ENCODE measurements at places on chromosomes 3 and 15.

DNA sequence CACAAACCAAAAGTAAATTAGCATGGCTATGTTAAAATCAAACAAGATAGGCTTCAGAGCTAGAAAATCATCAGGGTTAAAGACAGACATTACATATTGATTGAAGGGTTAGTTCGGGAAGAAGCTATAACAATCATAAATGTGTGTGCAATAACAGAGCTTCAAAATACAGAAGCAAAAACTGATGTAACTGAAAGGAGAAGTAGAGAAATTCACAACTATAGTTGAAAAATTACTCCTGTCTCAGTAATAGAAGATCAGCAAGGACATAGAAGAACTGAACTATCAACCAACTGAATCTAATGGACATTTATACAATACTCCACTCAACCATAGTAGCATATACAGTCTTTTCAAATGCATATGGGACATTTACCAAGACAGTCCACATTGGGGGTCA lies 59.4 kb downstream of the MCTP2 start:
- DNase-seq = no peak

DNA sequence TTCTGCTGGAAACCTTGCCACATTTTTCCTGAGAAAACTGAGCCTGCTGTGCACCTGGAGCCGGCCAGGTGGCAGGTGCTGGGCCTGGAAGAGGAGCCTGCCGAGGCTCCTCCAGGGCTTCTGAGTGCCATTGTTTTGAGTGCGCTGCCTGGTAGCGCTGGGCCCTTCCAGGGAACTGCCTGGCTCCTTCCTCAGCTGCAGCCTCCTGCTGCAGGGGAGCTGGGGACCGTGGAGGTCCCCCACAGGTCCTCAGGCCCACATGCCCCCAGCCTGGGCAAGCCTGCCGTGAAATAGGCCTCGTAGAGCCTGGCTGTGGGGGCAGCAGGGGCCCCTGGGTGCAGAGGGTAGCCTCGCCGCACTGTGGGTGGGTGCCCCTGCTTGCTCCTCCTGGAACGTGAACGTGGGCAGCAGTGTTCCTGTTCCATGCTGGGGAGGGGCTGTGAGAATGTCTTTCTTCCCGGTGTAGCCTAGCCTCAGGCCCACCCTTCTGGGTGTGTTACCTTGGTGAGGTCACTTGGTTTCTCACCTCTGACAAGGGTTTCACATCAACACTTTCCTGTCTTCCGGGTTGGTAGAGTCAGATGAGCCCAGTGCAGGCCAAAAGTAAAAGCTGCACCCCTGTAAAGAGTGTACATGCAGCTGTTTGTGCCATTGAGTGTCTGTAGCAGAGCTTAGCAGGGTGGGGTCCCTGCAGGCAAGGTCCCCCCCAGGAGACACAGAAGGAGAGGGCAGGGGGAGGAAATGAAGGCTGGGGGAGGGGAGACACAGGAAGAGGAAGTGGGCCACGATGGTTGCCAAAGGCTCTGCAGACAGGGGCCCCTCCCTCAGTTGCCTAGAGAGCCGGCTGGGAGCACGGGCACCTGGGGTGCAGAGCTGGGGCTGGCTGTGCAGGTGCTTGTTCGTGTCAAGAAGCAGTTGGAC lies 34.5 kb downstream of the KLF13 start:
- no peak for DNase-seq

GRCh38 chr15:48905847-48906246 lies 27.9 kb downstream of the EID1 start:
- DNase-seq = no peak

- no peak for DNase-seq
Observed at GRCh38 chr3:181330821-181331563, 341.5 kb upstream of the DNAJC19 start.

DNA sequence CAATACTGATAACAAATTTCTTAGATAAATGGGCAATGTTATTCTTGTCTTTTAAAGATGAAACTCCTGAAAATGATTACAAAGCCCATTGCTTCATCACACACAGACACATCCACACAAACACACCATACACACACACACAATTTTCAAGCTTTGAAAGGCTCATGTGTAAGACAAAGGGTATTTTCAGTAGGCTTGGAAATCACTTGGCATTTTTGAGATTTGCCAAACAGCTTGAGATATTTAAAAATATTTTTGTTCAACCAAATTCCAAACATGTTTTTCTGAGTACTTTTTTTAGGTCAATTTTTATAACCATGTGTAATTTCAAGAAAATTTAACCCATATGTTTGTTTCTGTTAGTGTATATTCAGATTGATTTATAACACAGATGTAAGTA lies 283.7 kb downstream of the ROBO2 start:
- DNase-seq = no peak

DNA sequence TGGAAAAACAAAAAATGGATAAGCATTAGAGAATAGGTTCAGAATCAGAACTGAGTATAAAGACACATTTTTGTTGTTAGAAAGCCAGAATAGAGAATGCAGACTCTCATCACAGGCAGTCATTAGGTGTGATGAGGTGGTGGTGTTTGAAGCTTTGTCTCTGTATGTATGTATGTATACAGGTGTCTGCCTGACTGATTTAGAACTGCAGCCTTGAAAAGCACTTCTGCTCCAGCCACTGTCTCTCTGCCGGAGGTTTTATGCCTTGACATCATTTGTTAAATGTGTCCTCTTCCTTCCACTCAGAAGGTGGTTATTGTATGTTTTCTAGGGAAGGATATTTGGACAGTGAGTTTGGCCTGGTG lies 80.7 kb upstream of the ZBED2 start:
- DNase-seq = no peak

GRCh38 chr15:90143166-90143655 lies 40.9 kb upstream of the IDH2 start:
- peak; percentile 37 for DNase-seq

DNA sequence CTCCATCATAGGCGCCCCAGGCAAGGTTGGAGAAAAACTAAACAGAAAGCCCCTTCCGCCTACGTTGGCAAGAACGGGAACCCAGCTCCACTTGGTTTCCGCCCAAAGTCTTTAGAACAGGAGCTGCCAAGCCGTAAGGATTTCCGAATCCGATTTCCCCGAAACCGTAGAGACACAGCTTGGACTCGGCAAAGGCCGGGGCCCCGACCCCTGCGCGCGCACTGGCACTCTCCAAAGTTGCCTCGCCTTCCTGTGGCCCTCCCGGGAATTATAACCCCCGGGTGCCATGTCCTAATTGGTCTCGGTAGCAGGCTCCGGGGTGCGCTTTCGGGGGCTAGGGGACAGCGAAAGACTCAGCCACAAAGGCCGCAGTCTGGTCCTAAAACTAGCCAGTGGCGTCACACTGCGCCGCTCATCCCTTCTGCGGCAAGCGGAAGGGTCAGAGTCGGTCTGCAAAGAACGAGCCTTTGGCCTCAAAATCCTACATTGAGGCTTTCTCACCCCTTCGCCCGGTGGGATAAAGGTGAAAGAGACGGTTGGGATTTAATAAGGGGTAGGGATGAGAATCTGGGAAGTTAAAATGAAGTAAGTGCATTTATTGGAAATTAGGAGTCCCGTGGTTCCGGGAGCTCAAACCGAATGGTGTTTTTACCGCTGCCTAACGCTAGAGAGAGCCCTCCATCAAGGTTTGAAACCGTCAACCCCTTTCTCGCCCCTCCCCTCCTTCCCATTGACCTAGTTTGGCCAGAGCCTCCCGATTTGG lies 6.8 kb downstream of the BCL6 start:
- DNase-seq = peak; percentile 36

- no peak for DNase-seq
Observed at GRCh38 chr3:66097647-66098046, 58.9 kb upstream of the MAGI1 start.

- no peak for DNase-seq
Observed at GRCh38 chr3:4498446-4498845, 5.3 kb downstream of the ITPR1 start.

- no peak for DNase-seq
Observed at GRCh38 chr3:54171509-54171908, 49.2 kb downstream of the CACNA2D3 start.

GRCh38 chr15:57193161-57193560 lies 183.1 kb upstream of the CGNL1 start:
- DNase-seq = no peak

GRCh38 chr3:135218304-135218703 lies 423.2 kb downstream of the EPHB1 start:
- DNase-seq = no peak

GRCh38 chr15:73856458-73857192 lies 16.7 kb upstream of the TBC1D21 start:
- no peak for DNase-seq

GRCh38 chr15:74390647-74391288 lies 23.3 kb upstream of the CYP11A1 start:
- no peak for DNase-seq

GRCh38 chr3:105611304-105612192 lies 244.8 kb downstream of the ALCAM start:
- no peak for DNase-seq

DNA sequence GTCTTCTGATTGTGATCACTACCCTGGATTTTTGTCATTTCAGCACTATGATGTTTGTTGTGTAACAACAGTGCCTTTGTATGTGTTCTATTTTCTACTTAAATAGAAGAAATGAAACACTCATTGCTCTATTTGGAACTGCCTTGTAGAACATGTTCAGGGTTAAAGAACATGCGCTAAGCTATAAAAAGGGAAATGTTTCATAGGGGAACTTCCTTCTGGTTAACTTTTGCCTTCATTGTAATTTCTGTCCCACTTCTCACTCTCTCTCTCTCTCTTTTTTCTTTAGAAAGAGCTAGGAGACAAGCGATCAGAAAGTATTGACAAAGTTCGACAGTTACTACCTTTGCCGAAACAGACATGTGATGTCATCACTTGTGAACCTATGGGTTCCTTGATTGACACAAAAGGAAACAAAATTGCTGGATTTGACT lies at the start of gene P2RY12:
TSS of gene P2RY12 (minus strand) at position 13 of the 434 bp plus-strand sequence. CDS start 45,908 bp downstream, outside the sequence.
- no peak for DNase-seq

- no peak for DNase-seq
Observed at GRCh38 chr15:59194639-59195325, 11.9 kb upstream of the LDHAL6B start.

DNA sequence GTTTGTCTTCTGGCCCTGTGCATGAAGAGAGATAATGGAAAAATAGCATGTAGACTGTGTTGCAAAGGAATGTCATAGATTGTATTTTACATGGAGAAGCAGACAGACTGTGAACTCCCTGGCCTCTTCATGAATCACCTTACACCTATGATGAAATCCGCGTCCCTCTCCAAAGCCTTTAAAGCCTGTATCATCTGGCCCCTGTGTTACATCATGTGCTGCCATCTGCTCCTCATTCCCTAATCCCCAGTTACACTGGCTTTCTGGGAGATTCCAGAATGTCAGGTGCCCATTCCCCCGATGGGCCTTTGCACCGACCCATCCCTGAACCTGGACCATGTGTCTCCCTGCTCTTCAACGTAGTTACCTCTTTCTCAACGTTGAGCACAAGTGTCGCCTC lies 190.8 kb downstream of the ADAMTSL3 start:
- DNase-seq = no peak

DNA sequence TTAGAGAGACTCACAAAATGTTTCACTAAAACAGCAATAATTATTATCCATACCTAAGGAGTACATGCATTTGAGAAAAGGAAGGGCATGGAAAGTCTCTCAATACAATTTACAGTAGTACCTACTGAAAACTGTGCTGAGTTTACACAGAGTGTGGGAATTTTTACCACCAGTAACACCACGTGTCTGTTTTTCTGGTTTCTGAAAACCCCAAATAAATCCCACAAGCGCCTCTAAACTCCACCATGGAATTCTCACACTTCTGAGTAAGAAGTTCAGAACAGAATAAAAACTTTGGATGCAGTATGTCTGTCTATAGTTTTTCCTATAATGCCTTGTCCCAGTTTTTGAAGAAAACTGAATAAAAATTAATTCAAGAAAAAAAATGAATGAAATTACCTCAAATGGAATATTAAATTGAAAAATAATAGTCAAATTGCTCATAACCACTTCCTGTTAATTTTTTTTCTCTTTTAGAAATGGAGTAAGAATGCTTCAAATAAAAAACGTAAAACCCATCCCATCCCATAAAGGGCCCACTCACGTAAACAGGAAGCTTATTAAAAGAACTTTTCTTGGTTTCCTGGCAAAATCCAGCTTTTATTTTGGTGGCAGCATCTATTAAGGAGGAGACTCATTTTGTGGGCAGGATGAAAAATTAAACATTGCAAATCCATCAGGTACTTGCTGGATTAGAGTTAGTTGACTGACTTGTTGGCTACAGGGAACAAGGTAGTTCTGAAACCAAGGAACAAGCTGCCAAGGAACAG lies 378.1 kb downstream of the TIGIT start:
- DNase-seq = no peak

DNA sequence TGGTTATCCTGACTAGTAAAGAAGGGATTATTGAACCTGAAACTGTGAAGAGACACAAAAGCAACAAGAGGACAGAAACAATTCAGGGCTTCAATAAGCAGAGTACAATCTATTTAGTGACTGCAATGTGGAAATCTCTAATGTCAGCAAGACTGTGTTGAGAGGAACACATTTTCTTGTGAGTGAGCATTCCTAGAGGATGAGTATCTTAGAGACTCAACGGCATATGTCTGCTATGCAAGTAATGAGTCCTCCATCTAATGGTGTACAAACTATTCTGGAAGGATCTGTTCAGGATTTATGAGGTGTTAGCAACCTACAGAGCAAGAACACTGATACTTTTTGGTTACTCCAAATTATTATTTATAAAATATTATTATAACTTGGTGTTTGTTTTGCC lies 226.5 kb upstream of the NDN start:
- no peak for DNase-seq

DNA sequence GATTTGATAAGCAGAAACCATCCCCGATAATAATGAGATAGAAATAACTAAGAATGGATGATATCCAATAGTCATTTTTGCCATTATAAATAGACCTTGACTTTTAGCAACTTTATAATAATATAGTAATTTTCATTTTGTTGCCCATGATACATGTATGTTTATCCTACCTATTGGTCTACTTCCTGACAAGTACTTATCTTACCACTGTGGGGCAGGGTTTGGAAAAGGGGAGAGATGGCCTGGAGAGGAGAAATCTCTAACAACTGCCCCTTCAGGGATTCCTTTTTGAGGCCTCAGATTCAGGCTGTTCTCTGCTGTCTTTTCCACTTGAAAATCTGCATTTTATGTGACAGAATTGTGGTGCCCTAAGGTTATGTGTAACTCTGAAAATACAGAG lies 42.2 kb downstream of the FAM98B start:
- DNase-seq = no peak

- DNase-seq = no peak
Observed at GRCh38 chr15:23548071-23548470, 17.4 kb upstream of the MKRN3 start.

- DNase-seq = no peak
Observed at GRCh38 chr3:60972599-60972998, 278.7 kb downstream of the FHIT start.

DNA sequence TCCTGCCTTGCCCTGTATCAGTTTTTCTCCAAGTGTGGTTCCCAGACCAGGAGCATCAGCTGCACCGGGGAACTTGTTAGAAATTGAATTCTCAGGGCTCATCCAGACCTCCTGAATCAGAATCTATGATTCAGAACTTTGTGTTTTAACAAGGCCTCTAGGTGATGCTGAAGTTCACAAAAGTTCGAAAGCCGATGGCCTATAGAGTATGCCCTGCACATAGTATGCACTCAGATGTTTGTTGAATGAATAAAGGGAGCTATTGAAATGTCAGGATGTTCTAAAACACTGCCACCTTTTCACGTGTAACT lies 664 bp upstream of the LARP6 start:
- DNase-seq = no peak

GRCh38 chr3:38650248-38650951 lies 913 bp upstream of the SCN5A start:
- DNase-seq = no peak

- DNase-seq = no peak
Observed at GRCh38 chr3:23203708-23204330, 692 bp downstream of the UBE2E2 start.

GRCh38 chr3:55988905-55989304 lies 479.4 kb downstream of the ERC2 start:
- DNase-seq = no peak

Measured in activated CD4-positive, alpha-beta T cell treated with anti-CD3 and anti-CD28 coated beads, Interleukin-2, amount 50 U/mL, for 24 hours (primary cell).